ENCODE measurements at places on chromosomes 16 and 17.

DNA sequence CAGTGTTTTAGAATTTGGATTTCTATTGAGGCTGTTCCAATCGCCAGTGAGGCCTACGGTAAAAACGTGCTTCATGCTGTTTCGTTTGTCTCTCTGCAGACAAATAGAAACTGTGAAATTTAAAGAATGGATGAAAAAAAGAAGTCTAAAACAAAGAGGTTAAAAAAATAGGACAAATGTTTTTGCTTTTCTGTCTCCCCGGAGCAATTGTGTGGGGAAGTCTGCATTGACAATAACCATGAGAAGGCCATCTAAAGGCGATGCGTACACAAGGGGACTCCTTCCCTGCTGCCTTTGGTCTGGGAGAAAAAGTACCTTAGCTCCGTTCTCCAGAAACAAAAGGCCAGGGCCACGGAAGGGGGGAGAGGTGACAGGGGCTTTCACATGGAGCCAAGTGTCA, 4.6 kb upstream of the ZFHX3 start:
- no peak for DNase-seq

- DNase-seq = no peak
Measured at GRCh38 chr17:83041305-83041704, 38.1 kb upstream of the METRNL start.

DNA sequence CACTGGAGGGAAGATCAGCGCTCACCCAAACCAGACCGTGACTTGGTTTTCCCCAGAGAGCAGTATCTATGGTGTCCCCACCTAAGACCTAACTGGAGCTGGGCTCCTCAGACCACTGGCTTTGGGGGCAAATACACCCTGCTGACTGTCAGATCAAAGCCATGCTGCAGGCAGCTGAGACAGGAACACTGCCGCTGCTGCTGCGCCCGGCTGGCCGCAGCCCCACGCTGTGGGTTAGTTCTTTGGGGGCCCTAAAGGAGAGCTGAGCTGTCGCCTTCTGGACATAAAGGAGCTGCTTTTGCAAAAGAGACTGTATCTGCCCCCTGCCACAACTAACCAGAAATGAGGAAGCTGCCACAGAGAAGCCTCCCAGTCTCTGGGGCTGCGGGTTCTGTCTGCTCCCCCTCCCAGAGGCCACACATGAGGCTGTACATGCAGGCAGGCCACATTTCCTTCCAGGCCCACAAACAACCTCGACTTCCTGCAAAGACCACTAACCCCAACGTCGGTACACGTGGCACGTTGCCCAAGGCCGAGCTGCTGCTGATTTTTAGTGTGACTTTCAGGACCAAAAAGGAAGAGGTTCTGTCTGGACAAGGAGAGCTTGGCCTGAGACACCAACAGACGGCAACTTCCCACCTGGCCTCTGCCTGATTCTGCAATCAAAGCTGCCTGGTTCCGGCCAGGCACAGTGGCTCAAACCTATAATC, 18.2 kb upstream of the ABR start:
- peak; percentile 17 for DNase-seq

DNA sequence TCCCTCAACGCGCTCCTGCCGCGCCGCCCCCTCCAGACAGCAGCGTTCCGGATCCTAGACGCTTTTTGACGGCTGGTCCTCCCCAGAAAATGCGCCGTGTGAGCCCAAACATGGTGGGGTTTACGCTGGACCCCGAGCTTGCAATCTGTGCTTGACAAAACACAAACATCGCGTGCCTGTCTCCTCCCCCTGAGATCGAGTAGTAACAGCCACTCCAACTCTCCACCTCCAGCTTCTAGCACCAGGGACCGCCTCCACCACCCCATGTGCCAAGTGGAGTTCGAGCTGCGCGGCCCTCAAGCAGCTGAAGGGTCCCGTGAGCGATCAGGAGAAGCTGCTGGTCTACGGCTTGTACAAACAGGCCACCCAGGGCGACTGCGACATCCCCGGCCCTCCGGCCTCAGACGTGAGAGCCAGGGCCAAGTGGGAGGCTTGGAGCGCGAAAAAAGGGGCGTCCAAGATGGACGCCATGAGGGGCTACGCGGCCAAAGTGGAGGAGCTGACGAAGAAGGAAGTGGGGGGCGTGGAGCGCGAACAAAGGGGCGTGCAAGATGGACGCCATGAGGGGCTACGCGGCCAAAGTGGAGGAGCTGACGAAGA, 656 bp upstream of the GEMIN4 start:
- DNase-seq = peak; percentile 55

DNA sequence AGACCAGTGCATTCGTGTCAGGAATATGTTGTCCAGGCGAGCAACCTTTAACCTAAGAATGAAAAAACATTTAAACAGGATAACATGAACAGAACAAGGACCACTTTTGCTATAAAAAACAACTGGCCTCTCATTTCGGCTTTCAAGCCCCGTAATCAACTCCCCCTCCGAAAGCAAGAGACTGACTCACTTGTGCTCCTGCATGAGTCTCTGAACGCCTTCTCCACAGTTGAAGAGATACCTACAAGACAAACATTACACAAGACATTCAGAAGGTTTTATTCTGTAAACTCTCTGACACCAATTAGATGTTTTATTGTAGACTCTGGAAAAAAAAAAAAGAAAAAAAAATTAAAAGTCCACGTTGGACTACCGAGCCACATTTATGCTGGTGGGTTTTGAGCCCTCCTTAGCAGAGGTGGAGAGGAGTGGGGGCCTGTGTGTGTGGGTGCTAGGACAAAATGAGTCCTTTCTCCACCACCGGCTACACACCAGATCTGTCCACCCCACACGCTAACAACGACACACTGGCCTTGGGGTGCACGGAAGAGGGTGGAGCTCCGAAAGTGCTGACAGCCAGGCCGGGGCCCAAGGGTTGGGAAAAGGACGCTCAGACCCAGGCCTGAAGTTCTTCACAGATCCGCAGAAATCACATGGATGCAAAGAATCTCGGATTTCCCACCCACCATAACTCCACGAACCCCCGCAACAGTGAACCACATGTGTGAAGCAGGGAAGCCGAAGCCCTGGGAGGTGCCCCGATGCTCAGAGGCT, 759 bp downstream of the ELAC2 start:
- peak; percentile 77 for DNase-seq

- no peak for DNase-seq
Measured at GRCh38 chr17:61390479-61390791, 9.2 kb upstream of the TBX2 start.

GRCh38 chr16:68351463-68351862, 40.6 kb downstream of the PRMT7 start:
- DNase-seq = no peak

DNA sequence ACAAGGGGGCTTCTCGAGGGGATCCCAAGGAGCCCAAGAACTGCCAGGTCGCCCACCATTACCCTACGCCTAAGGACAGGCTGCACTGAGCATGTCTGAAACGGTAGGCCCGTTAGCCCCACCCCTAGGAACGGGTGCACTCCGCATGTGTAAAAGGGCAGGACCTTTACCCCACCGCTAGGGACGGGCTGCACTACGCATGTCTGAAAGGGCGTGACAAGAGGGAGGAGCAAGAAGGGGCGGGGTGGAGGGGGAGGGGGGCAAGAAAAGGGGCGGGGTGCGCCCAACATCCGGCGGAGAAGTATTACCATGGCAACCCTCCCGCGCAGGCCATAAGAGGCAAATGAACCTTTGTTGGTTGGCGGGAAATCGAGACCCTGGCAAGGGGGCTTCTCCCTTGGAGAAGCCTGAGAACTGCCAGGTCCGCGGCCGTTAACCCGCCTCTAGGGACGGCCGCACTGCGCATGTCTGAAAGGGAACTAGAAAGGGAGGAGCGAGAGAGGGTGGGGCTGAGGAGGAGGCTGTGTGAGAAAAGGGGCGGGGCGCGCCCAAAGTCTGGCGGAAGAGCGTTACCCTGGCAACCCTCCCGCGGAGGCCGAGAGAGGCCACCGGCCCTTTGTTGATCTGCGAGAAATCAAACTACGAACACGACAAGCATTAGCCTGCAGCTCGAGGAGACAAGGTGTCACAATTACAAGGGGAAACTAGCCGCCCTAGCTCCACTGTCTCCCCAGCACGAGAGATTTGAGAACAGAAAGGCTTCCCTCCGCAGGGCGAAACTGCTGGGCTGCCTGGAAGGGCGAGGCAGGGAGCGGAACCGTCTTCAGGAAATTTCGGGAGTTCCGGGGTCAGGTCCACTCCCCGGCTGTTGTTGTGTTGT, 2046.8 kb downstream of the TP53TG3F start:
- no peak for DNase-seq

- peak; percentile 66 for DNase-seq
Measured at GRCh38 chr16:2715519-2715918, 4.5 kb downstream of the PRSS27 start.

GRCh38 chr17:10311131-10311530, 61.7 kb downstream of the MYH13 start:
- DNase-seq = no peak

- no peak for DNase-seq
Measured at GRCh38 chr16:24731722-24732419, 2.4 kb downstream of the TNRC6A start.

DNA sequence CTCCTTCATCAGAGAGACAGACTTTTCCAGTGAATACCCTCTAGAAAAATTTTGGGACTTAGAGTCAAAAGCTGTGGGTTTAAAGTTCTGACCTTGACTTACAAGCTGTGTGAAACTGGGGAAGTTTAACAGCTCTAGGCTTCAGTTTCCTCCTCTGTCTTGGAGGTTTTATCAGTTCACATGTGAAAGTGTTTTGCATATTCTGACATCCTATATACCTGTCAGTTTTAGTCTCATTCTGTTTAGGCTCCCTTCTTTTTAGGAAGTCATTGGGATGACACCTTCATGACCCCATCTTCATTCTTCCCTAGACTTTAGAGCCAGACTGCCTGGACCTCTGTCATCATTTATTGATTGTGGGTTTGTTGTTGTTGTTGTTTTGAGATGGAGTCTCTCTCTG, 44.4 kb downstream of the YPEL2 start:
- DNase-seq = no peak

GRCh38 chr17:45672301-45672700, 111.8 kb upstream of the CRHR1 start:
- no peak for DNase-seq

GRCh38 chr16:25922438-25922837, 230.7 kb downstream of the HS3ST4 start:
- no peak for DNase-seq

- DNase-seq = no peak
Measured at GRCh38 chr17:82073446-82073845, 7.8 kb upstream of the DUS1L start.

GRCh38 chr17:12472252-12473173, 193.2 kb upstream of the MYOCD start:
- no peak for DNase-seq

DNA sequence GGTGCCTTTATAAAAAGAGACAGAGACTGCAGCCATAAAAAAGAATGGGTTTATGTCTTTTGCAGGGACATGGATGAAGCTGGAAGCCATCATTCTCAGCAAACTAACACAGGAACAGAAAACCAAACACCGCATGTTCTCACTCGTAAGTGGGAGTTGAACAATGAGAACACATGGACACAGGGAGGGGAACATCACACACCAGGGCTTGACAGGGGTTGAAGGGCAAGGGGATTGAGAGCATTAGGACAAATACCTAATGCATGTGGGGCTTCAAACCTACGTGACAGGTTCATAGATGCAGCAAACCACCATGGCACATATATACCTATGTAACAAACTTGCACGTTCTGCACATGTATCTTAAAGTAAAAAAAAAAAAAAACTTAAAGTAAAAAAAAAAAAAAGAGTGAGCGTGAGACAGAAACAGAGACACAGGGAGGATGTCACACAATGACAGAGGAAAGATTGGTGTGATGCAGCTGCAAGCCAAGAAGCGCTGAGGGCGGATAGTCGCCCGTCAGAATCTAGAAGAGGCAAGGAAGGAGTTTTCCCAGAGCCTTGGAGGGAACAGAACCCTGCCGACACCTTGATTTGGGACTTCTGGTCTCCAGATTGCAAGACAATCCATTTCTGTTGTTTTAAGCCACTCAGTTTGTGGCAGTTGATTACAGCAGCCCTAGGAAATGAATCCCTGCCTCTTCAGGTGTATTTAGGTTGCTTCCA, 27.4 kb upstream of the TNS4 start:
- DNase-seq = no peak

DNA sequence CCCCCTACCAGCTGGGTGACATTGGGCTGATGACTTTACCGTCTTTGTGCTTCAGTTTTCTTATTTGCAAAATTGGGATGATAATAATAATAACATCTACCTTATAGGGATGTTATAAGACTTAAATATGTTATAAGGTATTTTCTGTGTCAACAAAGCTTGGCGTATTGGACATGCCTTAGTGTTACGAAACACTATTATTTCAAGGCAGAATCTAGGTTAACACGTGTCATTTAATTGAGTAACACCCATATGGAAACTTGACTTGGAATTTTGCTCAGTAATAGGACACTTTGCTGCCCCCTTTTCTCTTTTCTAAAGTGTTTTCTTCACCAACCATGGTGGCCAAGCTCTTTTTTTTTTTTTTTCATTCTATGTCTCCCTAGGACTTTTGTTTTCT, 294.2 kb upstream of the SALL1 start:
- DNase-seq = no peak

DNA sequence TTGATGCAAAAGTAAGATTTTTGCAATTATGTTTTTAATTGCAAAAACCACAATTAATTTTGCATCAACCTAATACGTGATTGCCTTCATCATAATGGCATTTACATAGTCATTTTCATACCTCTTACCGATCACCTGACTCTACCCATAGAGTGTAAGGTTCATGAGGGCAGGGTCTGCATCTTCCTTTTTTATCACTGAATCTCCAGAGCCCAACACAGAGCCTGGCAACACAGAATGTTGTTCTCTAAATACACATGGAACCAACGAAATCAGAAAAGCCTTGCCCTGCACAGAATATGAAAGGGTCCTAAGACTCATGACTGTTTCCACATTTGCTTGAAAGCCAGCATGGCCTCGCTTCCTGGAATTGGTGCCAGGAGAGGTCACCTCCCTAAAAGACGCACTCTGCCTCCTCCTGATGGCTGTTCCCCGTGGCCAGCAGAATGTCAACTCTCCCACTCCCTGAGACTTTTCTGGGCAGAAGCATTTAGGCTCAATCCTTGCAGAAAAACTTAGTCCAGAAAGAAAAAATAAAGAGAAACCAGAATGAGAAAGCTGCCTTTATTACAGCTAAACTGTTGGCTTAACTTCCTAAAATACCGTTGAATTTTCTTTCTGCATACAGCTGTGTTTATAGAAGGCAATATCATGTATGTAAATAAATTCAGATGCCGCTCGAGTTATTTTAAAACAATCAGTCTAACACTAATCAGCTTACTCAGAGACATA, 327.8 kb upstream of the MAF start:
- no peak for DNase-seq
